Stimulated activated CD4-positive, alpha-beta T cell treated with anti-CD3 and anti-CD28 coated beads, Interleukin-15, amount 100 ng/mL, for 1 hour (primary cell): ENCODE measurements at places on chromosomes 1 and 21.
A peak's percentile ranks its signal among the peaks of the same experiment; 100 is the strongest.

DNA sequence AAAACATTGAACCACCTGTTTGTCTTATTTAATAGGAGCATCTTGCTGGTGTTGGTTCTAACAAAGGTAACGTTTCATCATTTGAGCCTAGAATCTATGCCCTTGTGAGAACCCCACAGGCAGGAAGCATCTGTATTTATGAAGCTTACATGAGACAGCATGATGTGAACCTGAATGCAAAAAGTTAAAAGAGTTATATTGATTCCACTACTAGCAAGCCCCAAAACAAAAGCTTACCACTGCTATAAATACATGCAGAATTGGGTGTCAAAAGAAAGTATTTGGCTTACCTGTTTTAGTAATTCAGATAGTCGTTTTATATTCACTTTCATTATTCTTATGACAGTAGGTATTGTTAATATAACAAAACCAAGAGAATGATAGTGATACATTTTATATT, 301.2 kb upstream of the ADGRL2 start:
- DNase-seq, result no peak

- no peak for DNase-seq
These were observed 871 bp upstream of the ETS2 start for GRCh38 chr21:38804789-38805327.

DNA sequence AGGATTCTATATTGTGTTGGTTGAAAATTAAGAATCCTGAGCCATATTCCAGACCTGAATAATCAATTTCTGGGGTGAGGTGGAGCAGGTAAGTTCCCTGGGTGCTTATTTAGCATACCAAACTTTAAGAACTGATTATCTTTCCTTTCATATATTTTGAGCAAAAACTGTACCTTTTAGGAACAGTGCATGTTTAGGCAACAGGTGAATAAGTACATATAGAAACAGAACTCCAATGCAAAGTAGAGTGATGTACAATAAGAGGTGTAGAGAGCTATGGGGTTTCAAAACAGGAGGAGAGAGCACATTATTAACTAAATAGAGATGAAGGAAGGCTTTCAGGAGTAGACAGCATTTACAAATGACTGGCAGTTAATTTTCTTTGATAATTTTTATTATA, 28.7 kb downstream of the TMED5 start:
- no peak for DNase-seq

GRCh38 chr21:35616090-35616489, 444.2 kb downstream of the SETD4 start:
- no peak for DNase-seq

DNA sequence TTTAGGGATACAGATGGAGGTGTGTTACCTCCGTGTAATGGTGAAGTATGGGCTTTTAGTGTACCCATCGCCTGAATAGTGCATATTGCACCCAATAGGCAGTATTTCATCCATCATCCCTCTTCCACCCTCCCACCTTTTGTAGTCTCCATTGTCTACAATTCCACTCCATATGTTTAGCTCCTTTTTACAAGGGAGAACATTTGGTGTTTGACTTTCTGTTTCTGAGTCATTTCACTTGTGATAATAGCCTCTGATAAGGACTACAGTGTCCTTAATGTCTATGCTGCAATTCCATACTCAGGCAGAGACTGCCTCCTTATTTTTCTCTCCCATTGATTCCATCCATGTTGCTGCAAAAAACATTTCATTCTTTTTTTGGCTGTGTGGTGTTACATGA, 48.7 kb downstream of the OVGP1 start:
- no peak for DNase-seq

DNA sequence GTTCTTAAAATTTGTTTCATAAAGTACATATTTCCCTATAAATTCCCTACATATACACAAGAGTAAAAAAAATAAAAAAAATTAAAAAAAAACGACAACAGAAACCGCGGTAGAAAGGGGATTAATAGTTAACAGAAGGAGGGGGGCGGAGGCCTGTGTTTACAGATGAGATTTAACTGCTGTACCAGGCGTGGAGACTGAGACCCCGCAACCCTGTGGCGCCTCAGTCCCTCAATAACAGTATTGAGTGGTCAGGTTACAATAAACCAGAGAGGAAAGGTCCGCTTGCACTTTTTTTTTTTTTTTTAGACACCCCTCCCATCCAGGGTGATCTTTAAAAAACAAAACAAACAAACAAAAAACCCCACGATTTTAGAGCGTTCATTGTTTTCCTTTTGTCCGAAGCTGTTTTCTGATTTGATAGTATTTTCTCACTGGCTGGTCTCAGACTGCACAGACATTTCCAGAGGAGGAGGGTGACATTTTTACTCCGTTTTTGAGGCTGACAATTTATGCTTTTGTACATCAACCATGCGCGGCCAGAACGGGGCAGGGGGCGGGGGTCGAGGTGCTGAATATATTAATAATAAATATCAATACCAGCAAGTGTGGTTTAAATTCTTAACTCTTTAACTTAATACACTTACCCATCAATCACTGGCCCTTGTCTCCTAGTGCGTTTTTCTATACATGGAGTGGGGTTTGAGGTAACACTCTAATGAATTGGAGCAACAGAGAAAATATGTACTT, 1223.9 kb downstream of the BRINP3 start:
- DNase-seq, result no peak

DNA sequence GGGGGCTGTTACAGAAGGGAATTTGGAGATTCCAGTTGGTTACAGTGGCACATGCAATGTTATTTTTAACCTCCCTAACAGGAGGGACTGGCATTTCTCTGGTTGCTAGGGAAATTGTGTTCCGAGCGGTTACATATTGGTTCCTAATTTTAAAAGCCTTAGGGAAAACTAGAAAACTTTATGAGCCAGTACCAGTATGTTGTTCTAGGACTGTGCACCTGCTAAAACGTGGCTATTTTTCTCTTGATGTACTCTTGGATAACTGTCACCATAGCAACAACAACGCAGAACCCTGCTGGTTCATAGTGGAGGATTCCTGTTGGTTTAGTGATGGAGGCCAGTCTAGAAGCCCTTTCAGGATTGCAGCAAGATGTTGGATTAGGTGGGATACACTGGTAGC, 68.9 kb upstream of the PGBD5 start:
- no peak for DNase-seq

GRCh38 chr1:57270927-57271698, 152.7 kb downstream of the DAB1 start:
- DNase-seq, result no peak

- DNase-seq, result no peak
These were observed 20.7 kb downstream of the LGR6 start for GRCh38 chr1:202214089-202214843.

DNA sequence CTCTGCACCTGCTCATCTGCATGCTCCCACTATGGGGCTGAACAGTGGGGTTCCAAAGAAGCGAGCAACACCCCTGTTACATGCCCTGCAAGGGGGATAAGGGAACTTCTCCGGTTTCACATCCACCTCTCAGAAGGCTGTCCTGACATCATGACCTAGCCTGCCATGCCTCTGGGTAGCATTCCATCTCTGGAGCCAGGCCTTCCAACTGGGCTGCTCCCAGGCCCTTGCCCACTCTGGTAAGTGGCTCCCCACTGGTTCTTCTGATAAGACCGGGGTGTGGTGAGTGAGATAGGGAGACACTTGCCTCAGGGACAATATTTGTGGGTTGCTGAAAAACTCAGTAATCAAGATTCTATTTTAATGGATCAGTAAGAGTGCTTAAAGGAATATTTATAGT, 57.8 kb downstream of the KCNJ15 start:
- no peak for DNase-seq

GRCh38 chr1:176719447-176719846, 256.5 kb downstream of the PAPPA2 start:
- DNase-seq, result no peak

DNA sequence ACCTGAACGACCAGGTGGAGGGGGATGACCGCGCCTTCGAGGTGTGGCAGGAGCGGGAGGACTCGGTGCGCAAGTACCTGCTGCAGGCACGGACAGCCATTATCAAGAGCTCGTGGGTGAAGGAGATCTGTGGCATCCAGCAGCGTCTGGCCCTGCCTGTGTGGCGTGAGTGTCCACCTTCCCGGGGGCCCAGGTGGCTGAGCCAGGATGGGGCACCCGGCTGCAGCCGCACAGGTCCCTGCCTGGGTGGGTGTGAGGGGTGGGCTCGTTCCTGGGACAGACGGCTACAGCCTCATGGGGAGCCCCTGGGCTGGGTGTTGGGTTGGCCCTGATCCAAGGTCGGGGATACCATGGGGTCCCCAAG, 65.2 kb downstream of the TRIM11 start:
- no peak for DNase-seq

GRCh38 chr1:181128592-181129497, 40.3 kb downstream of the IER5 start:
- no peak for DNase-seq

GRCh38 chr1:201773764-201774163, 55.2 kb upstream of the IPO9 start:
- no peak for DNase-seq

GRCh38 chr1:199593475-199593874, 434.0 kb upstream of the NR5A2 start:
- DNase-seq, result no peak

- no peak for DNase-seq
These were observed 80.4 kb upstream of the EDN2 start for GRCh38 chr1:41564741-41565475.

DNA sequence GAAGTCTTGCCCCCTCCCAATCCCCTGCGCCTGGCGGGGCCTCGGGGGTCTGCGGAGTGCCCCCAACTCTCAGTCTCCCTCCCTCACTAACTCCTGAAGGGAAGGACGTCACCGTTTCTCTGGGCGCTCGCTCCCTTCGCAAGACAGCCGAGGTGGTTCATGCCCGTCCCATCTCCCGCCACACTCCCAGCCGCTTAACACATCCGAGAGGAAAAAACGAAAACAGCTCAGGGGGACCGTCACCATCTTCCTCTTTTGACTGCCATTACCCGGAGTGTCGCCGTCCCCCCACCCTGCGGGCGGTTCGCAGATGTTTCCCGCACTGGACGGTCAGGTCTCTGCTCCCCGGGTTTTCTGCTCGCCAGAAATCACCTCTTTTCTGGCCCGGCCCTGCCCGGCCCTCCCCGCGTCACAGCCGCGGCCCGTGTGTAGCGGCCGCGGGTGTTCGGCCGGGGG, 532 bp downstream of the ERO1B start:
- DNase-seq, result peak; percentile 5

- no peak for DNase-seq
These were observed 69.2 kb upstream of the MAGI3 start for GRCh38 chr1:113320972-113321680.

DNA sequence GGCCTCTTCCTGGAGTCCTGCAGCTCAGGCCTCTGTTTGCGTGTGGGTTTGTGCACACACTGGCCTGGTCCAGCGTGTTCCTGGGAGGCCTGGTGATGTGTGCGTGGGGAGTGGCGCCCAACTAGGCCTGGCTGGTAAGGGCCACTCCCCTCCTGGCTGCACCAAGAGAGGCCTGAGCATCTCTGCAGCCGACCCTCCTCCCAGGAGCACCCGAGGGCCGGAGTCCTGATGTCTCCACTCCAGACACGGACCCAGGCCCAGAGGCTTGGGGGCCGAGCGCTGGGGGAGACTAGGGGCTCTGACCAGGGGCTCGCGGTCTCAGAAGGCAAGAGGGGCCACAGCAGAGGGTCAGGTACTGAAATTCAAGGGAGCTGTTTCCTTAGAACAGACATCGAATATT, 33.3 kb downstream of the MORN1 start:
- no peak for DNase-seq

DNA sequence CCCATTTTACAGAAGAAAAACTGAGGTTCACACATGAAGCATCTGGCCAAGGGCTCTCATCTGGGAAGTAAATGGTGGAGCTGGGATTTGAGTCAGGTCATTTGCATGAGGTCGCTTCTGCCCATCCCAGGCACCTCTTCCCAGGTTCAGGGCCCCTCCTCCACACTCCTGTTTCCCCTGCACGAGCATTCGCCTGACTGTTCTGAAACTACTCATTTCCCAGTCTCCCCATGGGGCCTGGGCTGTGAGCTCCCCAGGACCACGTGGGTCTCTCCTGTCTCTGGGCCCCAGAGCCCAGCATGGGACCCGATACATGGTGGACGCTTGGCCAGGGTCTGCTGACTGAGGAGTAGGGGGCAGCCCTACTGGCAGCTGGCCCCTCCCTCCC, 360.8 kb downstream of the MATN1 start:
- DNase-seq, result no peak

DNA sequence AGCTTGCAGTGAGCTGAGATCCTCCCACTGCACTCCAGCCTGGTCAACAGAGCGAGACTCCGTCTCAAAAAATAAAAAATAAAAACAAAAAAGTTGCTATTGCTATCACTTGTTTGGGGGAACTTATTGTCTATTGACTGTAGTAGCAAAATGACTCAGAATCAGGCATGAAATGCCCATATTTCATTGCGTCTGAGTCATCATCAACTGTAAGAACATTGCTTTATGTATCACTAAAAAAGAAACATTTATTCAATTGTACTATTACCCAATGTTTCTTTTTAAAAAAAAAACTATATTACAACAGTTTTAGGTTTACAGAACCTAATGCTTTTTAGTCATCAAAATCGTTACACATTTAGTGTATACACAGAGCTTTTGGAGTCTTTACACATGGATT, 91.0 kb upstream of the FMN2 start:
- no peak for DNase-seq

DNA sequence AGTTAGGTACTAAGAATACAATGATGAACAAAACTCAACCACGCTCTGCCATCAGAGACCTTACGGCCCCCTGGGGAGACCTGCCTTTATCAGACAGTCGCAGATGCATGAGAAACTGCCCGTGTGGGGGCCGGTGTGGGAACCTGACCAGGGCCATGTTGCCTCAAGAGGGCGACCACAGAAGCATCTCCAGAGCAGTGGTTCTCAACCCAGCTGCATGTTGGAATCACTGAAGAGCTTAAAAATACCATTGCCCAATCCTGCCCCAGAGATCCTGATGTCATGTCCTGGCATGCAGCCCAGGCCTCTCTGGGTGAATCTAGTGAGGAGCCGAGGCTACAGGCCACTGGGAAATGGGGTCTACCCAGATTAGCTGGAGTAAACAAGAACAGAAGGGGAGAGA, 108.7 kb downstream of the PRDM2 start:
- DNase-seq, result no peak

DNA sequence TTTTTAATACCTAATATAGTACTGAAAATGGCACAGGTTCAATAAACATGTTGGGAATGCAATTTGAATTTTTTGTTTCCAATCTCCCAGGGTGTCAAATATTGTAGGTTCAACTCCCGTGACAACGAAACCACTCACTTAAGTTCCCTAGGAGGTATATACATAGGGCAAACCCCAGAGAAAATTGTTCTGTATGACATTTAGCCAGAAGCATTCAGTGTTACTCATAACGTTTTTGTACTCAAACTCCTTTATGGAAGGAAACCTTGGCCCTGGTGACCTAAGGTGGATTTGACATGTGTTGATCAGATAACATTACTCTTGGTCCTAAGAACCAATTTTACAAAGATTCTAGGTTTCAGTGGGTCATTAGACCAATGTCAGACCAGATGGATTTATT, 110.6 kb downstream of the USP25 start:
- no peak for DNase-seq

GRCh38 chr1:64310760-64311159, 107.3 kb downstream of the UBE2U start:
- no peak for DNase-seq
